ENCODE measurements at places on chromosomes 6 and 20.

DNA sequence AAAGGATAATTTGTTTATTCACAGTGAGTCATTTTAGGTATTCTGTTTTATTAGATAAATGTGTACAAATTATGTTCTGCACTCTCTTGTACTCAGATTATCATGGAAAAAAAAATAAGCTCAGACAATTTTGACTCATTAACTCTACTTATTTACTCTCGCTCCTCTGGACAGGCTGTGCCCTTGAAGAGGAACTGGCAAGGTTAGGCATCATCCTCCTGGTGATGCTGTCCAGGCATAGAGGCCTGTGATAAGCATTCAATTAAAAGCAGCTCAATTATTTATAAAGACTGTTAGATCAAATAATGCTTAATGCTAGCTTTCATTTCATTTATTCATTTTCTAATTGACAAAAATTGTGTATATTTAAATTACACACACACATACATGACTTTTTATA lies 518.5 kb downstream of the TENT5A start:
- DNase-seq: no peak

GRCh38 chr6:30724906-30725667 lies 4.9 kb downstream of the TUBB start:
- no peak for DNase-seq

GRCh38 chr6:37763413-37763812 lies 56.1 kb upstream of the ZFAND3 start:
- DNase-seq: no peak

DNA sequence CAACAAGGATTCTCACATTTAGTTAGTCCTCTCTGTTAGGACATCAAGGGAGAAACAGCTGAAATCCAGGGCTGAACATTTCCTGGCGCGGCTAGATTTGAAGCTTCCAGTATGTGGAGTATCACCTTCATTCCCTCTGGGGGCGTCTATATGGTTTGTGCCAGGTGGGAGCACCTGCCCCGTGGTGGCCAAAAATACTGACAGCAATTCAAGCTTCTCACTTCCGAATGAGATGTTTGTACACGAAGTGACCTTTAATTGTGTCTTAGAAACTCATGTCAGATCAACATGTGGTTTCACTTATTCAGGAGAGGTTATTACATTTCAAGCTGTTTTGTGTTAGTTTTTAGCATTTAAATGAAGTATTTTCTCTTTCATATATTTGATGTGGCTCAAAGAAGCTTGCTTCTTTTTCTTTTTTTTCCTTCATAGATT lies 67.3 kb upstream of the ZNF217 start:
- DNase-seq: no peak

- no peak for DNase-seq
Observed at GRCh38 chr6:135305684-135306083, 124.6 kb downstream of the MYB start.

DNA sequence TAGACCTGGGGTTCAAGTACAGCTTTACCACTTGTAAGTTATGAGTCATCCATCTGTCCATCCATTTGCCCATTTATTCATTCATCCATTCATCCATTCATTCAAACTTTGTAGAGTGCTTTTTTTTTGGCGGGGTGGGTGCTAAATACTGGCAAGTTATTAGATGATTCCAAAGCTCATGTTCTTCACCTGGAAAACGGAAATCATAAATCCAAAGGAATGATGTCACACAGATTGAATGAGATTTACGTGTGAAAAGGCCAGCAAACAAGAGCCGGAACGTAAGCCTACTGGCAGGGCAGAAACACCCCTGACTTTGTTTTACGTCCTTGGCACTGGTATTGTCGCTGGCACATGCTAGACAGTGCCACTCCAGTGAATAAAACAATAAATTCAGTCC lies 480.9 kb upstream of the CHD6 start:
- peak; percentile 82 for DNase-seq

DNA sequence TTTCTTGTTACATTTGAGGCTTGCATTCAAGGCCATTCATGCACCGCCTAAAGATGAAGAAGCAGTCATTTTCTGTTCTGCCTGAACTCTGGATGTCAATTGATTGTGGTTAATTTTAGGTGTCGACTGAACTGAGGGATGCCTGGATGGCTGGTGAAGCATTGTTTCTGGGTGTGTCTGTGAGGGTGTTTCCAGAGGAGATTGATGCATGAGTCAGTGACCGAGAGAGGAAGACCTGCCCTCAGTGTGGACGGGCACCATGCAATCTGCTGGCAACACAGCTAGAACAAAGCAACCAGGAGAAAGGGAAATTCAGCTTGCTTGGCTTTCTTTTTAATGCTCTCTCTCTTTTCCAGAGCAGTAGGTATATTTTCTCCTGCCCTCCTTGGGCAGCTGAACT lies 164.1 kb upstream of the ECI2 start:
- no peak for DNase-seq

GRCh38 chr20:53957451-53958172 lies 112.8 kb downstream of the BCAS1 start:
- DNase-seq: no peak

- DNase-seq: no peak
Observed at GRCh38 chr6:38248500-38249234, 391.1 kb downstream of the BTBD9 start.

GRCh38 chr6:99402448-99402847 lies 8.5 kb upstream of the COQ3 start:
- DNase-seq: no peak

GRCh38 chr6:132726608-132726975 lies 12.7 kb upstream of the VNN1 start:
- no peak for DNase-seq

DNA sequence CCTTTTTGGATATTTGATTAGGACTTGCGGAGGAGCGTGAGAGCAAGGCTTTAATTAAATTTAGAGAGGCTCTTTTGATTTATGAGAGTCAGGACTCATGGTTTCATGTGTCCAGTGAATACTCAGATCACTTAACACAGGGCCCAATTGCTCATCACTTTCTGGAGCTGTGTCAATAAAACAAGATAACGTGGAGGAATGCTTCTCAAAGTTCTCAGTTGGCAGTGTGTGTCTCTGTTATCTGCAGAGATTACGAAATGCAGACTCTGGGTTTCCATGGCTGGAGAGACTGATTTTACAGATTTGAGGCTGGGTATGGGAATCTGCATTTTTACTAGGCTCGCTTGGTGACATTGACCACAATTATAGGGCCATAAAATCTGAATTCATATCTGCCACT lies 335.8 kb upstream of the FLRT3 start:
- no peak for DNase-seq

DNA sequence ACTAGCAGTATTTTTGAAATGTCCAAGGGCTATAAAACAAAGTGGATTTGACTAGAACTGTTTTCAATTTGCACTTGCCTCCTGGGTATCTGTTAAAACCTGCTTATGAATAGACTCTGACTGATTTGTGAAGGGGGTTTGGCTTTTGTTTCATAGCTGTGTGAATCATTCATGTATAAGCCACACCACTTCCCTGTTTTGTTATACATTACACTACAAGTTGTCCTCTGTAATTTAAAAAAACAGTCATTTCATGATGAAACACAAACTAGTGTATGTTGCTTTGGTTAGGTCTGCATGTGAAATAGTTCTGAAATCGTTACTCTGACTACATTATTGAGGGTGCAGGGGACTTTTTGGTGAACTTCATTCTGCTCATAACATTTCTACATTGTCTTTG lies 121.7 kb downstream of the NKAIN2 start:
- peak; percentile 62 for DNase-seq

- DNase-seq: no peak
Observed at GRCh38 chr6:163417595-163417994, 3.1 kb downstream of the QKI start.

GRCh38 chr6:123811378-123811777 lies 7.7 kb downstream of the NKAIN2 start:
- no peak for DNase-seq

DNA sequence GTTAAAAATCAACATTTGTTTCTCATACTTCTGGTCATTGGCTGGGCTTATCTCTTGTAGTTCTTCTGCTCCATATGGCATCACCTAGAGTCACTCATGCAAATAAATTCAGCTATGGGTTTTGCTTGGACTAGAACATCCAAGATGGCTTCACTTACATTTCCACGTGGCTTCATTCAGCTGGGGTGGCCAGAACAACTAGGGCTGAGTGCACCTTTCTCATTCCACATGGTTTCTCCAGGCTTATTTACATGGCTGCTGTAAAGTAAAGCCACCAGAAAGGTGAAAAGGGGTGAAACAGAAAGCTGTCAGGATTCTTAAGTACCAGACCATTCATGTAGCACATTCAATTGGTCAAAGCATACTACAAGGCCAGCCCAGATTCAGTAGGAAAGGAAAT lies 151.1 kb upstream of the BMP2 start:
- DNase-seq: no peak

GRCh38 chr6:142300758-142301650 lies 803 bp upstream of the ADGRG6 start:
- no peak for DNase-seq

DNA sequence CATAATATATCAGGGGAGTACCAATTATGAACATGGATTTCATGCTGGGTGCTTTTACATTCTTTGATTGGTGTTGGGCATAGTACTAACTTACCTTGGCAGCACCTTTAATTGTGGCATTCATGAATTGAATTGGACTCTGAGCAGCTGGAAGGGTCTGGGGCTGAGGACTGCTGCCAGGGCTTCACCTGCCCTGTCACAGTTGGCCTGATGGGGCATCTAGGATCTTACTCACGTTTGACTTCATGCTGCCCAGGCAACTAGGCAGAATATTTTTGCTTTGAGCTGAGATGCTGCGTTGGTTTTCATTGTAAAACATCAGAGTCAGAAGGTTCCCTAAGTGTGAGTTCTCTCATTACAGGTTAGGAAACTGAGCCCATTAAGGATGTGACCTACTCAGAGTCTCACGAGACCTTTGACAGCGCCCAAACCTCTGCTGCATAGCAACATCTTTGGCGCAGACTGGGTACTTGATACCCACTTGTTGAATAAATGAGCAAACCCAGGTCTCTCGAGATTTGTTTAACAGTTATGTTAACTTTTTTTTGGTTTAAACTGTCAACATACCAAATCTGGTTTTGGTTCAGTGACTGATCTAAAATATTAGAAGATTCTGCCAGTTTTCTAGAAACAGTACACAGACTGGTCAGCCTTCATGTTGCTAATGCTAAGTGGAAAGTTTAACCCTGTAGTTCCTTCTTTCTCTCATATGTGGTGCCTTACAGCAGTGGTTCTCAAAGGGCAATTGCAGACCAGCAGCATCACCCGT lies 104.9 kb downstream of the TCP11 start:
- no peak for DNase-seq

DNA sequence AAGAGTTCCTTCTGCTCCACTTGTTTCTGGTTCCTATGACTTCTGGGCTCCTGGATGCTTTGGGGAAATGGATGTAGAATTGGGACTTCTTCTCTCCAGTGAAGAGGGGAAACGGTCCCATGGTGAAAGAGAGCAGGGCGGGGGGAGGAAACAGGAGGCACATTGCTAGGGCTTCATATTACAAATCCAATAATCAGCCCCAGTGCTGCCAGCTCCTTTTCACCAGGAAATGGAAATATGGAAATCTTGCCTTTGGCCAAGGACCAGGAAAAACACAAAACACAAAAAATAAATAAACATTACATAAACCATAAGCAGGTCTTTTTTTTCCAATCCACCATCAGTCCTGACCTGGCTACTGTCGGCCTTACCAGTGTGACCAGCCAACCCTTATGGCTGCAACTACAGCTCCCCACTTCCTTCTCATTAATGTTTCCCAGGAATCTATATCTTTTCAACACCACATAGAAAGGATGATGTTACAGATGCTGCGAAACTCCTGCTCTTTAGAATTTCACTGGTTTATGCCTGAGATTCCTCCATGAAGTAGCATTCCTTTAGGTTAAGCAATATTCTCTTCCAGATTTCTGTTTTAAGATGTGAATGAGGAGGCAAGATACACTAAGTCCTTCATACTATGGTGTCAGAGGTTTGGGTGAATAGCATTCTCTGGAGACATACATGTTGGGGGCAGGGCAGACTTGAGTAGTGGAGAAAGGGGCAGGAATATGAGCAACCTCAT lies 2.0 kb downstream of the PI3 start:
- DNase-seq: peak; percentile 59

DNA sequence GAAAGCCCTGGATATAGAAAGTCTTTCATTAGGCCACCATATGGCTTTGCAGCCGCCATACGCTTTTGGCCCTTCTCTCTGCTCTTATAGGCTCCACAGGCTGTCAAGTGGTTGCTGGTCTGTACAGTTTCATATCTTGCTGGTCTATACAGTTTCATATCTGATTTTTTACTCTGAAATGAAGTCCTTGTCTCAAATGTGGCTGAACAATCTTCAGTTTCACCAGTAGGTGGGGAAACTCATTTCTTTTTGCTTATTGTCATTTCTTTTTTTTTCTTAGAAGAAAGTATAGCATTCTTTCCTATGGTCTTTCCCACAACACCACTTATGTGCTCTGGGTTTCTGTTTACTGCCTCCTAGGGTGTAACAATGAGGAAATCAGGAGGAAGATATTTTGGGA lies 771.4 kb upstream of the MMS22L start:
- DNase-seq: no peak

DNA sequence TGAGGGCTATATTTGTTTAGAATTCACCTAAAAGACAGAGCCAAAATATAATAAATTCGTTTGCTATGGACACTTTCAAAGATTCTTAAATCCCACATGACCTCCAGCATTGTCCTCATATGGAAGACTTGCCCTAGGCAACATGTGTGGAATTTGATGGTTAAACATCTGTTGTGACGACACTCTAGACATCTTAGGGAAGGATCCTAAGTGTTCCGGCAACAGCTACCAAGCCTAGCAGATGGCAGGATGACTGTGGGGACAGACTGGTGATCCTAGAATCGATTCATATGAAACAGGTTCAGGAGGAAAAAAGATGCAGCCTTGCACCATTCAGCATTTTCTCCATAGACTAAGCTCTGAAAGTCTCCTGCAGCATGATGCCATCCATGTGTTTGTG lies 77.6 kb upstream of the BACH2 start:
- no peak for DNase-seq

DNA sequence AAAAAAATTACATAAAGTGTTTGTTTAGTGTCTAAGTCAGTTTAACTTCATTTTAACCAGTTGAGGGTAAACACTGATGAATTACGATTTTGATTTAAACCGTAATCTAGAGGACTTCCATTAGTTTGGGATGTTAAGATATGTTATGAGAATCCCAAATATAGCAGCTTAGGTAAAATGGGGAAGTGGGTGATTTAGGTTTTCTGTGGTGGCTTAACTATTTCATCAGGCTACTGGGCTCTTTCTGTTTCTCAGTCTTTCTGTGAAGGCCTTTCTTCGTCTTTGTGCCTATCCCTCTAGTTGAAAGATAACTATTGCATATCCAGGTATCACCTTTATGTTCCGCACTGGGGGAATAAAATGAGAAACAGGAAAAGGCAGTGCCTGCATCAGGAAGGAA lies 27.9 kb downstream of the CENPW start:
- DNase-seq: no peak

Measured in NCI-H2029 treated with DMSO at 0.1 percent for 48 hours (cell line).